HFFc6 (cell line): ENCODE measurements at places on chromosomes 11 and 22.
A peak's percentile ranks its signal among the peaks of the same experiment; 100 is the strongest.

DNA sequence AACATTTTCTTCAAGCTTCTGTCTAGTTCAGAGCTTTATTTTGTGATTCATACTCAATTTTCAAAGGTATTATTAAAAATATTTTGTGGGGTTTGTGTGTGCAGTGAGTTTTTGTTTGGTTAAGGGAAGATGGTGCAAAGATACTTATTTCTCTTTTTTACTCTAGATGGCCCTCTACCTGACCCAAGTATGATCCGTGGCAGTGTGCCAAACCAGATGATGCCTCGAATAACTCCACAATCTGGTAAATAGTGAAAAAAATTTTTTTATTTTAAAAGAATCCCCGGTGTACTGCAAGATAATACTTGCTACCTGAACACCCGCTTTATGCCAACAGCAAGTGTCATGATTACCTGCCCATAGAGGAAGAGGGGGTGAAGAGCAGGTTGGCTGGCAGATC lies 54.2 kb downstream of the EP300 start:
- H3K27ac ChIP-seq: no peak overlapping the region
- H3K27me3 ChIP-seq: peaks cover 4% of the 10 kb centered on the region; the same call in 1 of the 2 replicates
- no peak overlapping the region for H3K4me3 ChIP-seq
- no peak for DNase-seq
- H3K36me3 ChIP-seq: peaks cover 43% of the 10 kb centered on the region

GRCh38 chr22:45575607-45576272 lies 73.1 kb downstream of the FBLN1 start:
- H3K36me3 ChIP-seq: peaks cover 23% of the 10 kb centered on the region
- no peak for DNase-seq
- H3K27me3 ChIP-seq: peaks cover 1% of the 10 kb centered on the region; the same call in 1 of the 2 replicates
- 0 out of 2 replicates have a peak, but pooled peaks cover 7% of the 10 kb centered on the region for H3K4me1 ChIP-seq
- no peak overlapping the region for H3K27ac ChIP-seq

- H3K27me3 ChIP-seq: peaks cover 17% of the 10 kb centered on the region
- no peaks in the 10 kb centered on the region for H3K36me3 ChIP-seq
- H3K4me3 ChIP-seq: no peak overlapping the region
- DNase-seq: no peak
- no peak overlapping the region for H3K27ac ChIP-seq
Observed at GRCh38 chr11:120173019-120173705, 35.2 kb upstream of the TRIM29 start.

GRCh38 chr11:9210922-9211320 lies 54.2 kb downstream of the DENND5A start:
- H3K4me3 ChIP-seq: peak overlapping the region; percentile 3; the same call in 1 of the 2 replicates
- H3K4me1 ChIP-seq: peaks cover 86% of the 10 kb centered on the region

GRCh38 chr11:126495281-126496220 lies 140.1 kb downstream of the ST3GAL4 start:
- H3K27ac ChIP-seq: no peak overlapping the region
- no peaks in the 10 kb centered on the region for H3K36me3 ChIP-seq
- no peaks in the 10 kb centered on the region for H3K4me1 ChIP-seq
- peaks cover 5% of the 10 kb centered on the region for H3K27me3 ChIP-seq

DNA sequence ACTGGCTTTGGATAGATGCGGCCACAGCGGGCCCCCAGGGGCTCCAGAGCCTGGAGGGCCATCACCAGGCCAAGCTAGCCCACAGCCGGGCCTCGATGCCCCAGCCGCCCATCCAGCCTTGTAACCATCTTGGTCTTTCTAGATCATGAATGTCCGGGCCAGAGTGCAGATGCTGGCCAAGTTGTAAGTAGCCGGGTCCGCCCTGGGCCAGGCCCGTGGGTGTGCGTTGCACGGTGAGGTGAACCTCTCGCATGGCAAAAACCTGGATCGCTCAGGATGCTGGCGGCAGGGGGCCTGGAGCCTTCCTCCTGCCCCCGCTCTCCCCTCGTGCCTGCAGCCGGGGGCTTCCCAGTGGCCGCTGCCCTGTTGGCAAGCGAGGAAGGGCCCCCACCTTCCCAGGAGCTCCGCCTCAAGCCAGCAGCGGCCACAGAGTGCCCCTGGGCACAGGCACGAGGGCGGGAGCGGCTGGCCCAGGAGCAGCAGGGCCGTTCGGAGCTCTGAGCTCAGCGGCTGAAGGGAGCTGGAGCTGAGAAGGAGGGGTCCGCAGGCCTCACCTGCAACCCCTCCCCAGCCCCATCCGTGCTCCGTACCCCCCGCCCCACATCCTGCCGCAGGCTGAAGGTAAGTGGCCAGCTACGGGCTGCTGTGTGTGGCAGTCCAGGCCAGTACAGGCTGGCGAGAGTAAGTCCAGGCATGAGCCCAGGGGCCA lies 10.9 kb upstream of the MRPL23 start:
- peaks cover 17% of the 10 kb centered on the region for H3K27me3 ChIP-seq
- no peaks in the 10 kb centered on the region for H3K36me3 ChIP-seq
- H3K4me1 ChIP-seq: peaks cover 8% of the 10 kb centered on the region
- DNase-seq: no peak

DNA sequence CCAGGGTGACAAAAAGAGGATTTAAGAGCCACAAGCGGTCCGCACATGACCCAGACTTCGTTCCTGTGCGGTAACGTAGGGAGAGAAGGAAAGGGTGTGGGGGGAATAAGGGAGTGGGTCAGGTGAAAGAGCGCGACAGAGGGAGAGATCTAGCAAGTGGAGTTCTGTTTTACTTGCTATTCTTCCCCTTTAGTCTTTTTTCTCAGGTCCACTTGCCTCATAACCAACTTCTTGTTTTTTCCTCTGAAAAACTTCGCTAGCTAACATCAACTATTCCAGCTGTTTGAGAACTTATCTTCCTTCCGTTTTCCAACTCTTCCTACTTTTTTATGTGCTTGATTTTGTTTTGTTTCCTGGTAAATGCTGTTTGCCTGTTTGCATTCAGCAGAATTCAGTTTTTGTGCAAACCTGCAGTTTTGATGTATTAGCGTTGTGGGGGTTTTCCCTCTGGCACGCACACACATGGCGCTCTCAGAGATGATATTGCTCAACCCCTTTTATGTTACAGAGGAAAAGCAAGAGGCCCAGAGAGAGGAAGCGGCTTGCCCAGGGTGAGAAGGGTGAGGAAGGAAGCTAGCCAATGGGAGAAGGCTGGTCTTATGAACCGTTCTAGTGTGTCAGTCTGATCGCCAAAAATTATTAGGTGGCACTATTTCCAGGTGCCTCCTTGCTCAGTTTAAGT lies 592 bp upstream of the CTSC start:
- peaks cover 61% of the 10 kb centered on the region for H3K4me1 ChIP-seq
- H3K27ac ChIP-seq: peak overlapping the region; percentile 77
- peaks cover 2% of the 10 kb centered on the region; the same call in 1 of the 2 replicates for H3K27me3 ChIP-seq
- H3K4me3 ChIP-seq: peak overlapping the region; percentile 90

GRCh38 chr22:25351631-25352293 lies 132.3 kb downstream of the CRYBB2 start:
- no peak overlapping the region for H3K4me3 ChIP-seq
- H3K4me1 ChIP-seq: peaks cover 7% of the 10 kb centered on the region; the same call in 1 of the 2 replicates
- DNase-seq: no peak
- H3K27me3 ChIP-seq: peaks cover 2% of the 10 kb centered on the region
- H3K36me3 ChIP-seq: peaks cover 5% of the 10 kb centered on the region; the same call in 1 of the 2 replicates
- H3K27ac ChIP-seq: no peak overlapping the region

GRCh38 chr22:49598338-49598737 lies 229.3 kb downstream of the BRD1 start:
- H3K4me3 ChIP-seq: no peak overlapping the region
- no peak overlapping the region for H3K27ac ChIP-seq
- H3K4me1 ChIP-seq: no peaks in the 10 kb centered on the region
- no peak for DNase-seq

DNA sequence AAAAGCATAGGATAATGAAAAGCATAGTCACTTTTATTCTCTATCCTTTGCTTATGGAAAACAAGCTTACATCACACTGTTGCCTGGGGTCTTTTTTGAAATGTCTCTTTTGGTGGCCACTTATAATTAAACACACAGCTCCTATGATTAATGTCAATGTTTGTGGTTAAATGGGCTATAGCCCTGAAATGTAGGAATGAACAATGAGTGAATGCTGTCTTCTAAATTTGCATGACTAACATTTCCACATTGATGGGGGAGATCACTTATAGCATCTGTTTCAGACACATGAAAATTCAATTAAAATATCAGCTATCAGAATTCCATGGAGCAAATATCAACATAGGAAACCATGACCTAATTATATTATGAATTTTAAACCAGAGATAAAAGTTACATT lies 171.4 kb upstream of the FAT3 start:
- DNase-seq: no peak
- no peak overlapping the region for H3K27ac ChIP-seq
- peaks cover 1% of the 10 kb centered on the region; the same call in 1 of the 2 replicates for H3K27me3 ChIP-seq
- no peaks in the 10 kb centered on the region for H3K4me1 ChIP-seq
- no peaks in the 10 kb centered on the region; the same call in 1 of the 2 replicates for H3K36me3 ChIP-seq

GRCh38 chr11:47550288-47551047 lies 2.5 kb downstream of the CELF1 start:
- no peak for DNase-seq
- H3K4me3 ChIP-seq: peak overlapping the region; percentile 99
- H3K27me3 ChIP-seq: no peaks in the 10 kb centered on the region
- H3K4me1 ChIP-seq: peaks cover 44% of the 10 kb centered on the region

DNA sequence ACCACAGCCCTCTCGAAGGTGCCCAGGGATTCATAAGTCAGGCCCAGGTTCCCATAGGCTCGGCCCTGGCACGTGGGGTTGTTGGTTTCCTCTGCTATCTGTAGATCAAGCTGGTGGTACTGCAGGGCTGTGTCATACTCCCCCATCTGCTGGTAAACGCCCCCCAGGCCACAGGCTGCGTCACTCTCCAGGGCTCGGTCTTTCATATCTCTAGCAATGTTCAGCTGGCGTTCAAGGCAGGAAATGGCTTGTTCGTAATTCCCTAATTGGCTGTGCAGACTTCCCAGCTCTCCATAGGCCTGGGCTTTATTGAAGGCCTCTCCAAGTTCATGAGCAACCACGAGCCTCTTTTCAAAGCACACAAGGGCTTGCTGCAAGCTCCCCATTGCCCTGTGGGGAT lies 186.4 kb upstream of the PITPNB start:
- H3K4me3 ChIP-seq: no peak overlapping the region
- DNase-seq: no peak
- peaks cover 6% of the 10 kb centered on the region for H3K36me3 ChIP-seq
- peaks cover 8% of the 10 kb centered on the region for H3K4me1 ChIP-seq

DNA sequence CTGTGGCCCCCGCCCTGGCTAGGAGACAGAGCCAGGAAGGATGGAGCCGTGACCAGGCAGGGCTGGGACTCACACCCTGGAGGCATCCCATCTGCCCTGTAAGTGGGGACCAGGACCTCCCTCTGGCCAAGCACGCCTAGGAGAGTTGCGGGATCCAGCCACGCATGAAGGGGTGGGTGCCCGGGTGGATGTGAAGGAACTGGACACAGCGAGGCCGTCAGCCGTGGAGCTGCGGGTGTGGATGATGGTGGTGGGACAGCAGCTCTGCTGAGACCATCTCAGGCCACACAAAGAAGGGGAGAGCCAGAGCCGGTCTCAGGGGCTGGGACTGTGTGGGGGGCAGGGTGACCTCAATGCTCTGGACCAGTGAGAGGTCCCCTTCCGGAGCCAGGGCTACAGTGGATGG lies 746.4 kb downstream of the BRD1 start:
- H3K4me1 ChIP-seq: no peaks in the 10 kb centered on the region
- H3K27ac ChIP-seq: no peak overlapping the region
- peaks cover 10% of the 10 kb centered on the region for H3K36me3 ChIP-seq
- no peaks in the 10 kb centered on the region for H3K27me3 ChIP-seq
- no peak for DNase-seq
- no peak overlapping the region for H3K4me3 ChIP-seq

GRCh38 chr11:124890683-124891372 lies 6.8 kb downstream of the ROBO4 start:
- H3K36me3 ChIP-seq: no peaks in the 10 kb centered on the region
- DNase-seq: no peak
- H3K27ac ChIP-seq: no peak overlapping the region

GRCh38 chr11:124891373-124891861 lies 6.2 kb downstream of the ROBO4 start:
- DNase-seq: no peak
- no peak overlapping the region for H3K27ac ChIP-seq
- no peak overlapping the region for H3K4me3 ChIP-seq
- H3K27me3 ChIP-seq: peaks cover 2% of the 10 kb centered on the region
- H3K4me1 ChIP-seq: peaks cover 13% of the 10 kb centered on the region

DNA sequence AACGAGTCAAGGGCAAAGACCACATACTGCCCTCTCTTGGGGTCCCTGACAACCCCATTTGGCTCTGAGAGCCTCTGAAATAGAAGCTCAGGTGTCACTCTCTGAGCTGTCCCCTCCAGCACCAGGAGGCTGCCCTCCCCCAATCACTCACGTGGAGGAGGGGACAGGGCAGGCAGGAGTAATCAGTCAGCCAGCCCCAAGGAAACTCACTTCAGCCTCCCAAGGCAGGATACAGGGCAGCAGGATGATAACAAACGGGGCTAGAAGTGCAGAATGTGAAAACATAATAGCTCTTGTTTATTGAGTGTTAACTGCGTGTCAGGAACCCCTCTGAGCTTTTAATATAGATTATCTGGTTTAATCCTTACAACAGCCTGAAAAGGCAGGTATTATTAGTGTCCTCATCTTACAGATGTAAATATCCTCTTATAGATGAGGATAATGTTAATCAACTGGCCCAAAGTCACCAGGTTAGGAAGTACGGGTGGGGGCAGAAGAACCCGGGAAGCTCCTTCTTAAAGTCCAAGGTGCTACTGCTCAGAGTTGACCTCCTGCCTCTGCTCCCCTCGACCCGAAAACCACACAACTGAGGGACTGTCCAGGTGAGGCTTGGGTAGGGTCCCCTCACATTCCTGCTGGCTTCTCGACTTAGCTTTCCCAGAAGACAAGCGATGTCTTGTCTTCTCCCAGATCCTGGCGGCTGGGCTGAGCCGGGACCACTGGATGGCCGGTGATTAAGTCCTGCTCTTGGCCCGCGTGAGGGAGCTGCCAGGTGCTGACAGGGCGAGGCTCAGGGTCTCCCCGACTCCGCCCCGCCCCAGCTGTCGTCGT lies 2.7 kb downstream of the CHRM4 start:
- peaks cover 32% of the 10 kb centered on the region for H3K4me1 ChIP-seq
- H3K27ac ChIP-seq: no peak overlapping the region
- peak overlapping the region; percentile 80 for H3K4me3 ChIP-seq
- peaks cover 23% of the 10 kb centered on the region for H3K27me3 ChIP-seq

DNA sequence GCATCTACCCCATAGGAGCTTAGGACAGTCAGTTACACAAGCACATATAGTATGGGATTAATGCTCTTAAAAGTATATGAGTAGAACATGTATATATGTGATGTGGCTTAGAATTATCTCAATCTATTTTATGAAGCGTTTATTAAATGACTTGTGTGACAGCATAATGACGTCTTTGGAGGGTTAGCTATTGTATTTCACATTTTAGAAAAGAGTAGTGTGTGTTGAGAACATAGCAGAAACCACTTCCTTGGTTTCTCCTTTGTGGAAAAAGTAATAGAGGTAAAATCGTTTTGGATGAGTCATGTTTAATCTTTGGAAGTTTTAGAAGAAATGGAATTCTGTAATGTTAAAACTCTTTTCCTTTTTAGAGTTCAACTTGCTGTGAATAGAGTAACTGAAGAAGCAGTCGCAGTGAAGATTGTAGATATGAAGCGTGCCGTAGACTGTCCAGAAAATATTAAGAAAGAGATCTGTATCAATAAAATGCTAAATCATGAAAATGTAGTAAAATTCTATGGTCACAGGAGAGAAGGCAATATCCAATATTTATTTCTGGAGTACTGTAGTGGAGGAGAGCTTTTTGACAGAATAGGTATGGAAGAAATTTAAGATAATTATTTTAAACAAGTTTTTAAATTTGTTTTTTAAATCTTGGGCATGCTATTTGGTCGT lies 2.4 kb downstream of the CHEK1 start:
- H3K36me3 ChIP-seq: peaks cover 4% of the 10 kb centered on the region; the same call in 1 of the 2 replicates
- H3K4me1 ChIP-seq: peaks cover 38% of the 10 kb centered on the region
- H3K4me3 ChIP-seq: peak overlapping the region; percentile 93
- peak overlapping the region; percentile 89 for H3K27ac ChIP-seq
